ENCODE measurements at places on chromosomes 5 and 9.

DNA sequence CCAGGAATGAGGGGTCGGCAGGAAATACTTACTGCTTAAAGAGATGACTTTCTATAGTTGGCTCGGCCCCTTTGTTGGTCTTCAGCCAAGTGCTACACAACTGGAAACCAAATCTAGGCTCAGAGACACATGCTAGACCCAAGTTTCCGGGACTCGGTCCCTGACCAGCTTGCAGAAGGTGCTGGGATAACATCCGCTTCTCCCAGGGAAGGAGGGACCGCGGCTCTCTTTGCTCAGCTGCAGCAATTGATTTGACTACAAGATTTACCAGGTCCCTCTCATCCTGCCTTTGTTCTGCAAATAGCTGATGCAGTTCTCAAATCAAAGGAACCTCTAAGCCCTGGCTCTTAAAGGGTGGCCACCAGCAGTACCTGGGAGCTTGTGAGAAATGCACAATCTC is 314.7 kb downstream of the MLLT3 start:
- DNase-seq, result no peak

DNA sequence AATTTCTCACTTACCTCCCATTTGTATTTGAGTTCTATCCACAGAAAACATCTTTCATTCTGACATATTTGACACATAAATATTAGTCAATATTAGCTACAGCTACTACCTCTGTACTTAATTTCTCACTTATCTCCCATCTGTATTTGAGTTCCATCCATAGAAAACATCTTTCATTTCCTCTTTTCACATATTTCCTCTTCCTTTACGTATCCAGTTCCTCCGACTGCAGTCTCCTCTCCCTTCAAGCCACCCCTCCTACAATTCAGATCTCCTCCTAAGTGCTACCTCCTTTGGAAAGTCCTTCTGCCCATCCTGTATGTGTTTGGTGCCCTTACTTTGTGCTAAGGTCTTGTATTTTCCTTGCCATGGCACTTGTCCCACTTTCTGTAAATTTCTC is 1.6 kb downstream of the SREK1IP1 start:
- no peak for DNase-seq

DNA sequence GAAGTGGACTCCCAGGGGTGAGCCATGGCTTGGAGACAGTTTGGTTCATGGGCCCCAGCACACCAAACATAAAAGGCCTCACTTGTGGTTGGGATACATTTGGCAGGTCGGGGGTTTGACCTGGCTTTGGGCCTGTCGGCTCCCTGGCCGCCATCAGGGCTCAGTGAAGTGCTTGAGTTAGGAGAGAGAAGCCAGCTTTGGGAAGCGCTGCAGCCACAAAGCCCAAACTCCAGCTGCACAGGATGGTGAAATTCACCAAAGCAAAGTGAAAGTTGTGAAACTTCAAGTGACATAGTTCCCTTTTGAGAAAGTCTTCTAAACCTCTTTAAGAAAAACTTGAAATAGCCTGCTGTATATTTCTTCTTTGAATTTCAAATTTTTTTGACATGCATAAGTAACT is 27.5 kb downstream of the SLC46A2 start:
- peak; percentile 66 for DNase-seq

DNA sequence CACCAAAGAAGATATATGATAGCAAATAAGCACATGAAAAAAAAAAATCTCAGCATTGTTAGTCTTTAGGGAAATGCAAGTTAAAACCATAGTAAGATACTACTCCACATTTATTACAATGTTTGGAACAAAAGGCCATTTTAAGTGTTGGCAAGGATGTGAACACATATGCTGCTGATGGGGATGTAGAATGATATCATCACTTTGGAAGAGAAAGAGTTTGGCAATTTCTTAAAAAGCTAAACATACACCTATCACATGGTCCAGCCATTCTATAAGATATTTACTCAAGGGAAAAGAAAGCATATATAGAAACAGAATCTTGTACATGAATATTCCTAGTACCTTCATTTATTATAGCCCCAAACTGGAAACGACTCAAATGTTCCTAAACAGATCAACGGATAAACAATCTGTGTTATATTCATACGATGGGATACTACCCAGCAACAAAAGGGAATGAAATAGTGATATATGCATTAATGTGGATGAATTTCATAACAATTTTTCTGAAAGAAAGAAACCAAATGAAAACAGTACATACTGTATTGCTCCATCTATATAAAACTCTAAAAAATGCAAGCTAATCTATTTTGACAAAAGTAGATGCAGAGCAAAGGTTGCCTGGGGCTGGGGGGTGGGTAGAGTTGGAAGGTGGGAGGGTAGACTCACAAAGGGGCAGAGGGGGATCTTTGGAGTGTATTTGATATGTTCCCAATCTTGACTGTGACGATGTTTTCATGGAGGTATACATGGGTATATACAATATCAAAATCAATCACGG is 45.7 kb upstream of the SMAD5 start:
- DNase-seq, result no peak

DNA sequence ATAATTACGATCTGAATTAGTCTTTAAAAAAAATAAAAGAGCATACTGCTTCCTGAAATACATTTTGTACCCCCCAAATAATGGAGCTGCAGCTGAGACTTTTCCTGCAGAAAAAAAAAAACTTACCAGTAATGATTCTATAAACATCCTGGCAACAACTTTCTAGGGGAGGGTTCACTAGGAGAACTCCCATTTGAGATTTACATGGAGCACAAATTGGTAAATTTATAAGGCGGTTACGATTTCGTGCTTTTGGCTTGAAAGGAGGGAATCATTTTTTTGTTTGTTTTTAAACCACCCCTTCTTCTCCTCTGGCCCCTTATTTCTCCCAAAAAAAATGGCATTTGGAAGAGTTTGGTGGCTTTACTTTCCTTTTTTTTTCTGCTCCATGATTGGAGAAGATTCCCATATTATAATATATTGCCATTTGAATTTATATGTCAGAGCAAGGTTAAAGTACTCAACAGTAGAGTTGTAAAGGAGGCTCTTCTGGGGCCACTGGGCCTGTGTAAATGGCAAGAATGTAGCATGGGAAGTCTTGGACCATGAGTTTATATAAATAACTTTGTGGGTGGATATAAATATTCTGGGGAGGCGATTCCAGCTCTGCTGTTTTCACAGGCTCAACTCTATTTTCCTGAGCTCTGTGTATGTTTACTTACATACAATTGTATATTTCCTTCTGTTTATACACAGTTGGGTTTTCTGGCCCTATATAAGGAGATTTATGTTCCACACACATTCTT is 159.9 kb downstream of the CSNK1G3 start:
- DNase-seq, result no peak

- DNase-seq, result peak; percentile 23
Observed at GRCh38 chr9:85502815-85503655, 238.7 kb downstream of the AGTPBP1 start.

DNA sequence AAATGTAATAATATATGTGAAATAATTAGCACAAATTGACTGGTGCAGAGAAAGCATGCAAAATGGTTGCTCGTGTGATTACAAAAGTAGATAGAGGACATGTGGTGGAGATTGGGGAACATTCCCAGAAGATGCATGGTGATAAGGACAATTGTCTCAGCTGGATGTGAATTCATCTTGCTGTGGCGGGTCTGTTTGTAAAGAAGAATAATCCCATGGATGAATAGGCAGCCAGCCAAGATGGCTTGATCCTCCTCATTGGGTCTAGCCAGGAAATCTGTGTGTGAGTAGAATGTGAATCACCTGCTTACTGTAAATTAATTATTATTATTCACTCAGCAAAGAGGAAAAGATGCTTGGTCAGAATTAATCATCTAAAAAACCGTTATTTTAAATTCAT is 12.6 kb upstream of the DPYSL3 start:
- DNase-seq, result no peak

- no peak for DNase-seq
Observed at GRCh38 chr9:83509402-83509801, 28.8 kb downstream of the FRMD3 start.

- DNase-seq, result no peak
Observed at GRCh38 chr5:2708751-2709150, 42.7 kb downstream of the IRX2 start.

DNA sequence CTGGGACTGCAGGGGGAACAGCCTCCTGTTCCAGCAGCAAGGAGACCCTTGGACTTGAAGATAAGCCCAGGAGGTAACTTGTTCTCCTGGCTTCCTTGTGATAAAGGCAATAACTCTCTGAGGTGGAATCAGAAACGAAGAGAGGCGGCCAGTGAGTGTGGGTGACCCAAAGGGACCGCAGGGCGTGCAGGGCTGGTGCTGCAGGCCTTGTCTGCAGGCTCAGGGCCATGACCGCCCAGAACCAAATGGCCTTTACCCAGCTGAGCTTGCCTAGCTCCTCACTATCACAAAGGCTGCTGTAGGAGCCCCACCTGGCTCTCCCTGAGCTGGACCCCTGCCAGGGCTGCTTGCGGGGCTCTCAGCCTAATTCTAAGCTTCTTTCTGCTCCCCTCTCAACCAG is 72.5 kb downstream of the NDFIP1 start:
- DNase-seq, result no peak

GRCh38 chr9:18393340-18394130 is 80.4 kb upstream of the ADAMTSL1 start:
- no peak for DNase-seq

DNA sequence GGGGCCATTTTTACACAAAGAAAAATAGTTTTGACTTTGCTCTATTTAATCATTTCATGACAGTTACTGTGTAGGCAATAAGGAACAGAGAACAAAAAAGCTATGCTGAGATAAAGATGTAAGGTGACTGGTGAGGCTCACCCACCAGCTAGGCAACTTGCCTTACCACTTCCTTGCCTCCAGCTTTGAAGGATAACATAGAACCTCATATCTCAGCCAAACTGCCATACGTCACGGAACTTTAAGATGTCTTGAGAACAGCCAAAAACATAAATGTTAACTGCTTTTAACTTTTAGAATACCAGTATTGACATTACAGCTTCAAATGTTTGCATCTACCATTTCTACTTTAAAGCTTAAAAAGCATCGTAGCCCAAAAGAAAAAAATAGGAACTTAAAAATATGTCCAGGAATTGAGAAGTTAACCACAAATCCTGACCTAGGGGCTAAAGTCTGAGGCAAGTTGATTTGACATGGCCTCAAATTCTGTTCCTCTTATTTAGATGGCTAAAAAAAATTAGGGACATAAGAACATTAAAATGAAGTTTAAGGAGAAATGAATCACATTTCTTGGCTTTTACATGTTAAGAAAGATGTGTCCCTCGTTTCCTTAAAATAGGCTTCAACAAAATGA is 7.7 kb upstream of the GCNT4 start:
- DNase-seq, result peak; percentile 43

DNA sequence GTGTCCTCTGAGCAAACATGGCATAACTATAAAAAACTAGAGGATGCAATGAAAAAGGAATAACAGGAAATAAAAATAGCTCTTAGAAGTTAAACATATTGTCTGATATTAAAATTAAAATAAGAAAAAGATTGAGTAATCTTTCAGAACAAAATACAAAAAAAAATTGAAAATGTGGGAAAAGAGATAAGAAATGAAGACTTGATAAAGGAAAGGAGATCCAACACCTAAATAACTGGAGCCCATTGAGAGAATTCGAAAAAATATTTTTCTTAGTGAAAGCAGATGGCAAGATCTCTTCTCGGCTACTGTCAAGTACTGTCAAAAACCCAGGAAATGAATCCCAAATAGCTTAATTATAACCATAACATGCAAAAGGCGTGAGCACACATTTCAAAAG is 24.9 kb downstream of the LIFR start:
- no peak for DNase-seq

DNA sequence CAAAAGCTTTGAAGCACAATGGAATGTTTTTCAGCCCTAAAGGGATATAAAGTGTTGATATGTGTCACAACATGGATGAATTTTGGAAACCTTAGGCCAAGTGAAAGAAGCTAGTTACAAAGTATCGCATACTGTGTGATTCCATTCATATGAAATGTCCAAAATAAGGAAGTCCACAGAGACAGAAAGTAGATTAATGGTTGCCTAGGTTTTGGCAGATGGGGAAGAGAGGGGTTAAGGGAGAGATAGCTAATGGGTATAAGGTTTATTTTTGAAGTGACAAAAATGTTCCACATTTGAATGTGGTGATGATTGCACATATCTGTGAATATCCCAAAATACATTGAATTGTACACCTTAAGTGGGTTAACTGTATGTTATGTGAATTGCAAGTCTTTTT is 57.5 kb upstream of the MCCC2 start:
- peak; percentile 11 for DNase-seq

DNA sequence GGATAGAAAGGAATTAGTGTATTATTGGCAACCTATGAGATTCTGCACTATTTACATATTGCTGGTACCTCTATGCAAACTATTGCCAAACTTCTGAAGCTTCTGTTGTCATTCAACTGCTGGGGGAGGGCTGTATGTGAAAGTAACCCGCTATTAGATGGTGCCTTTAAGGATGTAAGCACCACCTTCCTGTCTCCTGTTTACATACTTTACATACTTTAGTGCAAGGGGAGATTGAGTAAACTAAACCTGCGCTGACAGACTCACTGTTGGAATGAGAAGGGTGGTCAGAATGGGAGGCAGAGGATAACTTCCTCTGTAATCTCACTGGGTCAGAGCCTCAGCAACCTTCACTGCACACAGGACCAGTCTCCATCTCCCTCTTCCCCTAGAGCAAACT is 123.8 kb downstream of the NR3C1 start:
- DNase-seq, result no peak

DNA sequence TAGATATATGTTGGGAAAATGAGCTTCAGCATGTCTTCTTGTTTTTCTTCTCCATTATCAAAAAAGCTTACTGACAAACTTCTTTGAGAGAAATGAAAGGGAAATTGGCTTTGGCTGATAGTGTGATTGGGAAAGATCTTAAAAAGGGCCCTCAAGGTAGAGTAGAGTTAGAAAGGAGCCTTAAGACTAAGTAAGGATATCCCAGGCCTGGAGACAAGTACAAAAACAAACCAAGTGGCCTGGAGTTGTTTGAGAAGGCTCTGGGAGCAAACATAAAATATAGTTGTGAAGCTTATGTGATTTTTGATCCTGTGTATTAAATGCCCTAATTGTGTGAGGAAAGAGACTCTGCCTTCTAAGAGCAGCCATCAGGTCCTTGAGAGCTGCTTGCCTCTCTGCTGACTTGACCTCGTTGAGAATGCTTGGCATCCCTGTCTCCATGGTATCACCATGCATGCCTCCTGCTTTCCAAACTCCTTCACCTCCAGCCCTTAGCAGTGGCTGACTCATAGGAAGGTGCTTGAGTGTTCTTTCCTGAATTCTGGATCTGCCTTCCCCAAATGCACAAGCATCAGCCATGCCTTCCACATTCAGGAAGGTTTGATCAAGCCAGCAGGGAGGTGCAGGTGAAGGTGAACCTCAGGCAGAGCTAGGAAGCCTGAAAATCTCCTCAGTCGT is 78.9 kb downstream of the SMARCA2 start:
- no peak for DNase-seq

DNA sequence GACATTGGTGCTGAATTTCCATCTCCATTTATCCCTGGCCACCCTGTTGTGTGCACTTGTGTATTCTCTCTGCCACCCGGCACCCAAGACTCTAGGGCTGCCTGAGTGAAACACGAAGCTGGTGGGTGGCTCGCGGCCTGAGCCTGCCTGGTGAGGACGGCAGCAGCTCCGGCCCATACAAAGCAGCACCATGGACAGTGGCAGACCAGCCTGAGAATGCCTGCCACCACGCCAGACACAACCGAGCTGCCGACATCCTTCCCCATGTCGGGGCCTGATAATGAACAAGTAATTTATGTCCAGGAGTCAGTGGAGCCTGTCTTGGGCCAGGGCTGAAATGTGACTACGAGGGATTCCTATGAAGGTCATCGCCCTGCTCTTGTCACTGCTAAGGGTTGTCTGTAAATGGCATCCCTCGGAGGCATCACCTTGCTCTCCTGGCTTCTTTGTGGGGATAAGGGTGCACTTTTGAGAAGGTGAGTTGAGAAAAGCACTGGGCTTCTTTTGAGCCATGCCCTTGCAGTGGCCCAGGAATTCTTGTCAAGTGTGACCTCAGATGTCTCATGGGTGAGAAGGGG is 175.7 kb downstream of the MELK start:
- DNase-seq, result peak; percentile 78

Measured in hematopoietic multipotent progenitor cell treated with erythropoietin and hydrocortisone succinate and interleukin-3 and kit ligand, for 6 days (in vitro differentiated cells).